ENCODE measurements at places on chromosomes 5 and 9.
A peak's percentile ranks its signal among the peaks of the same experiment; 100 is the strongest.

DNA sequence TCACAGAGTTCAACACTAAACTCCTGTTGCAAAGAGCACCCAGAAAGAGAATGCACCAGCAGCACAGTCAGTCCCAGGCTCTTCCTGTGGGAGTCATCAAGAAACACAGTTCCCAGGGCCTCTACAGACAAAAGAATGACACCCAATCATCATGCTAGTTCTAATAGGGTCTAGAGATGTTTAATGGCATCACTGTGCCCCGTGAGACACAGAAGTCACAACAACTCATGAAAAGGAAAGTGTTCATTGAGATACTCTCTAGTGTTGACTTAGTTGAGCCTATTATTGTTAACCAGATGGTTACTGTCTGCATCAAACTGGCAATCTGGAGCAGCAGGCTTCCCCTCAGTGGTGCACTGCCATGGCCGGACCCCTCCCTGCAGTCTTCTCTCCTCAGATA, 1.6 kb downstream of the KLHL3 start:
- no peak for DNase-seq

- no peak for DNase-seq
Measured at GRCh38 chr9:98823666-98824334, 16.3 kb downstream of the GALNT12 start.

DNA sequence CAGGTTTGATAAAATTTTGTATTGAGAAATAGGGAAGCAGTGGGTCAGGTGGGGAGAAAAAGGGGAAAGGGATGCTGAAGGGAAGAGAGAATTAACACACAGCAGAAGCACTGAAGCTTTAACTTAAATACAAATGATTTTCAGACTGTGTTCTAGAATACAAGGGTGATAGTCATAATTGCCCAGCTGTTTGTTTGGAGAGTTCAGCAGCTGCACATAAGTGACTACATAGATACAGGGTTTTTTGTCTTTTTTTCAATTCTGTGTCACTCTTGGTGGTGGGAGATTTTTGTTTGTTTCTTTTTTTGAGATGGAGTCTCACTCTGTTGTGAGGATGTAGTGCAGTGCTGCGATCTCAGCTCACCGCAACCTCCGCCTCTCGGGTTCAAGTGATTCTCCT, 590.4 kb upstream of the SEMA6A start:
- no peak for DNase-seq

DNA sequence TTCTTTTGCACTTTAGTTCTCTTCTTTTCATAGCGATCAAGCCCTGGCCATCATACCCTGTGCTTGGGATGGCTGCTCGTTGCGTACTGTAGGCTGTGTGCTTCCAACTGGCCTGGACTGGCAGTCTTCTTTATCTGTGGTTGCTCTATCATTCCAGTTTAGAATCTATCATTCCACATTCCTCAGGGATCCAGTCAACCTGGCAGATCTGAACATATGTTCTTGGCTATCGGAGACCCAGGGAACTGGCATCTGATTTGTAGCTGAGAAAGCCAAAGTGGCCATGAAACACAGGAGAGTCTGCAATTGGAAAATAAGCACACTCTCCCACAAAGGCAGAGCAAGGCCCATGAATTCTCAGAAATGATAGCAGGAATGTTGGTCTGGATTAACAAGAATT, 22.6 kb upstream of the SLC46A2 start:
- no peak for DNase-seq

GRCh38 chr9:120474591-120475243, 105.2 kb downstream of the CDK5RAP2 start:
- no peak for DNase-seq

DNA sequence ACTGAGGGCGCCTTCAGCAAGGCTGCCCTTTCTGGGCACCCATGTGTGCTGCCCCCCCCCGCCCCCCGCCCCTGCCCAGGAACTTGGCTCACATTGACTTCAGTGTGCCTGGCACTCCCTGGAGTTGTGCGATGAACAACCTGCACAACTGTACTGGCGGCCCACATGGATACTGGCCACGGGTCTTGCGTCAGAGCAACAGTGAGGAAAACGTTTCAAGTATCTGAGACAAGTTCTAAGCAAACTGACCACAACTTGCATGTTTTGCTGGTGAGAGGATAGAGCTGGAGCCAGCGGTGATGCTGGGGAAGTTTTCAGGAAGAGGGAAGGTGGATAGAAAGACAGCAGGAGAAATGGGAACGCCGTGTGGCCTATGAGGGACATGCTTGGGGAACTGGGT, 45.4 kb downstream of the HABP4 start:
- DNase-seq: no peak

DNA sequence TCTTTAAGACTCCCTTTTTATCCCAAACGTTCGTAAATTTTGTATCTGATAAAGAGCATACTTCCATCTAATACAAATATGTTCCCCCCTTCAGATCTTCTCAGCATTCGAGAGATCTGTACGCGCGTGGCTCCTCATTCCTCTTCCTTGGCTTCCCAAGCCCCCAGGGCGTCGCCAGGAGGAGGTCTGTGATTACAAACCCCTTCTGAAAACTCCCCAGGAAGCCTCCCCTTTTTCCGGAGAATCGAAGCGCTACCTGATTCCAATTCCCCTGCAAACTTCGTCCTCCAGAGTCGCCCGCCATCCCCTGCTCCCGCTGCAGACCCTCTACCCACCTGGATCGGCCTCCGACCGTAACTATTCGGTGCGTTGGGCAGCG, 19.9 kb downstream of the CDKN2A start:
- DNase-seq: peak; percentile 63

DNA sequence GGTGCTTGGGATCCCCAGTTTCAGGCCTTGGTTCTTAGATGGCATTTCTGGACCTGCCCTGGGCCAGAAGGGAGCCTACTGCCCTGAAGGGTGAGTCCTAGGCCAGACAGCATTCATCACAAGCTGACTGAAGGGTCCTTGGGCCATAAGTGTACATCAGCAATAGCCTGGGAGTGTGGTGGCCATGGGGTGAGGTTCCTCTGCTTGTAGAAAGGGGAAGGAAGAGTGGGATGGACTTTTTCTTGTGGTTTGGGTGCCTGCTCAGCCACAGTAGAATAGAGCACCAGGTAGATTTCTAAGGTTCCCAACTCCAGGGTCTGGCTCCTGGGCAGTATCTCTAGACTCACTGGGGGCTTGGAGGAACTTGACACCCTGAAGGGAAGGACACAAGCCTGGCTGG, 95.2 kb upstream of the PHF24 start:
- DNase-seq: no peak

- DNase-seq: peak; percentile 26
Measured at GRCh38 chr5:43389679-43390329, 22.4 kb downstream of the CCL28 start.

DNA sequence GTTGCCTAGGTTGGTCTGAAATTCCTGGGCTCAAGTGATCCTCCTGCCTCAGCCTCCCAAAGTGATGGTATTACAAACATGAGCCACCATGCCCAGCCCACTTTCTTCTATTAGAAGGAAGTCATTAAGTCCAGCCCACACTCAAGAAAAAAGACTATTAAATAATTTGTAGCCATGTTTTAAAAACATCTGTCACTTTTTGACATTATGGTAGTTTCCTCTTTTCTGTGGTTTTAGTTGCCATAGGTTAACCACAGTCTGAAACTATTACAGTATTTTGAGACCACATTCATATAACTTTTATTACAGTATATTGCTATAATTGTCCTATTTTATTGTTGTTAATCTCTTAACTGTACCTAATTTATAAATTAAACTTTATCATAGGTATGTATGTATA, 31.9 kb upstream of the C5orf24 start:
- DNase-seq: no peak

DNA sequence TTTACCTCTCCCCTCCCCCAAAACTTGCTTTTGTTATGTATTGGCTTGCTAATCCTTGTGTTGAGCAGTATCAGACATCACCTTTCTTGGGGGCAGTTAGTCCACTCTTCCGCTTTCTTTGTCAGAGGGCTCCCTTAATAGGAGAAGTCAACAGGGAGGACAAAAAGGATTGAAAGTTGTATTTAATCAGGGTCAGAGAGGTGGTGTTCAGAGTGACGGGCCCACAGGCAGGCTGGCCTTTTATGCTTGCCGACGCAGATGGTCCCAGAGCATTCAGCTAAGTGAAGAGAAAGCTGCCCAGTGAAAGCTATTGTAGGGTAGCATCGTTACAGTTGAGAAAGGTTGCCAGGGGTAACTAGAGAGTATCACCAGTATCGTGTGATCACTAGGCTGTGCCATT, 131.1 kb downstream of the ZCCHC7 start:
- DNase-seq: no peak

DNA sequence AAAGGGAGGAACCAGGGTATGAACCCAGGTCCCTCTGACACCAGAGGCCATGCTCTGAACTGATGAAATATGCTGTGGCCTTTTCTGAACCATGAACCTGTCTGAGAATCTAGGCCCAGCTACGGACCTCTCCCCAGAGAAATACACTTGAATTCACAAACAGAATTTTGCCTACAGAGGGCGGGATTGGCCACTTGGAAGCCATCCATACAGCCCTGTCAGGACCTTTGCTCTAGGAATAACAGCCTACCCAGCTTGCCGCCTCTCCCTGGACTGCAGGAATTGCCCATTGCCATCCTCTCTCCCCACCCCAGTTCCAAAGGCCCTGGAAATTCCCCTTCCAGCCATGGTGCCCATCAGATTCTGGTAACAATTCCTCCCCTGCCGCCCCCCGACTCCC, 26.6 kb downstream of the MORN5 start:
- no peak for DNase-seq

- no peak for DNase-seq
Measured at GRCh38 chr9:71743882-71744281, 24.4 kb downstream of the CEMIP2 start.

DNA sequence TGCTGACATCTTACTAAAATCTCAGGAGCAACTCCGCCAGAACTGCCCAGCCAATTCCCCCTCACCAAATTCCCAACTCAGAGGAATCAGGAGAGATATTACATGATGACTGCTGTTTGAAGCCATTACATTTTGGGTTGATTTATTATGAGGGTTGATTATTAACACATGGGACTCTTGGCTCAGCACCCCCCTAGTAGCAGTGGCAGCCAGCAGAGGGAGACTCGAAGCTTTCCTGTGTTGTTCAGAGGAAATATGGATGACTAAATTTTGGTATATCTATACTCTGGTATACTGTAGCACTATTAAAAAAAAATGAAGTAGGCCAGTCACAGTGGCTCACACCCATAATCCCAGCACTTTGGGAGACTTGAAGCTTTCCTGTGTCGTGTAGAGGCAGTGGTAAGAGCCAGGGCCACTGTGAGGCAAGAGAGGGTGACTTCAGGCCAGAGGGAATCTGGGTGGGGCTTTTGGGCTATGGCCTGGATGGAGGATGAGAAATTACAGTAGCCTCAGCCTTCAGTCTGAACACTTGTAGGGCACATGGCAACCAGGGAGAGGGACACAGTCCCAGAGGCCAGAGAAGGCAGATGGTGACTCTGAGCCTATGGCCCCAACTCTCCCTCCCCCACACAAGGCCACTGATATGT, 111.4 kb downstream of the LHX2 start:
- DNase-seq: no peak

DNA sequence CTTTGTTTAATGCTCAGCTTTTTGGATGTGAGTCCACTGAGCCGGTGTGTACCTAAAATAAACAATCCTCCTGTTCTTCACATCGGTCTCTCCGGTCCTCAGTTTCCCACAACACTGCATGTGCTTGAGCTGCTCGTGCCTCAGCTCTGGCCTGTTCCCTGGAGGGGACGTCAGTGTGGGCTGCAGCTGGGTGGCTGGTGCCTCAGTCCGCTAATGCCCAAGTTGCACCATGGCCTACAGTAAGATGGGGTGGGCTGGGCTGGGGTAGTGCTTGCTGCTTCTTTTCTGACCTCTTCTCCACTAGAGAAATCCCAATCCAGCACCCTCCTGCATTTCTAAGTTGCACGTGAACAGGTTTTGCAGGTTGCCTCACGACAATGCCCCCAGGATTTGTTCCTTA, 595 bp upstream of the BTNL9 start:
- no peak for DNase-seq

- no peak for DNase-seq
Measured at GRCh38 chr5:71528206-71528605, 58.9 kb upstream of the MCCC2 start.

- no peak for DNase-seq
Measured at GRCh38 chr5:27091858-27092257, 53.5 kb upstream of the CDH9 start.

GRCh38 chr5:143434261-143435209, 31.0 kb upstream of the NR3C1 start:
- DNase-seq: no peak

GRCh38 chr5:2537378-2538145, 213.9 kb downstream of the IRX2 start:
- DNase-seq: no peak

- DNase-seq: no peak
Measured at GRCh38 chr5:81751836-81752643, 1.1 kb upstream of the SSBP2 start.

DNA sequence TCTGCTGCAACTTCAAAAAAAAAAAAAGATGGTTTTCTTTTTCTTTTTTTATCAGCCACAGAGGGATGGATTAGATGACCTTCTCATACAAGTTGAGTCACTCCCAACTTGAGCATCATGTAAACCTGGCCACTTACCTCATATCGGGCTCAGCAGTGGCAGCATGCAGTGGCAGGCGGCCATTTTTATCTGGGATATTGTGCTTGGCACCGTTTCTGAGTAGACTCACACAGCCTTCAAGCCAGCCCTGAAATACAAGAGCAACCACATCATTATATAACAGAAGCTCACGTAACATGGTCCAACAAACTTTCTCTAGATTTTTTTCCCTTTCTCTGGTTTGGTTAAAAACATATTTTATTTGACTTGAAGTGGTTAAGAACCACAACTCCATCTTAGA, 62.6 kb downstream of the ANKRD55 start:
- DNase-seq: no peak

All from right kidney (tissue), 9 donors.